Spinal cord (tissue), 10 donors: ENCODE measurements at places on chromosomes 5 and 9.

DNA sequence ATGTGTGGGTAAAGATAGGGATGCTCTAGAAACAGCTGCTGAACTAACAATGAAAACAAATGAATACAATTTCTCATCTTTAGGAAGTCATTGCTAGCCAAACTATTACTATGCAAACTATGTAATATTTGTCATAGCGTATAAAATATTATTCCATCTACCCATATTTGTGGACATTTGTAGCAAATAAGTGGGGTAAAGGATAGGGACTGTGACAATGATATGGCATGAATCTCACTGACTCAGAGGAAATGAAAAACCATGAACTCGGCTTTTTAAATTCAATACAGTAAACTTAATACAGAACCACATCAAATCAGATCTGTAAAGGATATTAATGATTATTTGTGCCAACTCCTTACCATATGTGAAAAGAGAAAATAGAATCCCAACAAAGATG is 16.7 kb upstream of the TAS2R1 start:
- DNase-seq, result no peak

DNA sequence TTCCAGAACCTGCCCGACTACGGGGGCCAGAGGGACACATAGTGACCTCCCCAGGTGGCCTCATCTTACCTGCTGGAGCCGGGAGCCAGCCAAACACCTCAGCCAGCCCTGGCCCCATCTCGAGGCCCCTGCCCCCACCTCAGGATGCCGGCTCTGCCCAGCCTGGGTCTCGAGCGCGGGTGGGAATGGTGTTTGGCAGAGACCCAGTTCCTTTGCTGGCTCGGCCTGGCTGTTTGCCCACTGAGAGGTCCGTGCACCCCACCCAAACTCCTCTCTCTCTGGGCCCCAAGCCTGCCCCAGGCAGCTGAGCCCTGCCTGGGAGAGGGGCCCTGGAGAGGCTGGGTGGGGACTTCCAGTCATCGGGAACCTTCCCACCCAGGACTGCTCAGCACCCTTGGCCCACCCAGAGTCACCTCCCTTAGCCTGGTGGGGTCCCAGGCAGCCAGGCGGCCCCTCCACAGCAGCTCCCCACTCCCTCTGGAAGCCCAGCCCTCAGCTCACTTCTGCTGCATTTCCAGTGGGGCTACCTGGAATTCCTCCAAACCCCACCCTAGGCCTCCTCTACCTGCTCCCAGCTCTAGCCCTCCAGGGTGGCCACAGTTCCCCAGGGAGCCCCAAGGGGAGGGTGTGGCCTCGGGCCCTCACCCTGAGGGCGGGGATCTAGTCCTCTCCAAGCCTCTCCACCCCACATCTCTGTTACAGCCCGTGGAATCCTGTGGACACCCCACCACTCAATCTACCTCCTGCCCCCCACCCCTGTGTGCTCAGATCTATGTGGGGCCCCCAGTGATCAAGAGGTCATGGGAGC is 42.4 kb upstream of the UBAC1 start:
- no peak for DNase-seq

DNA sequence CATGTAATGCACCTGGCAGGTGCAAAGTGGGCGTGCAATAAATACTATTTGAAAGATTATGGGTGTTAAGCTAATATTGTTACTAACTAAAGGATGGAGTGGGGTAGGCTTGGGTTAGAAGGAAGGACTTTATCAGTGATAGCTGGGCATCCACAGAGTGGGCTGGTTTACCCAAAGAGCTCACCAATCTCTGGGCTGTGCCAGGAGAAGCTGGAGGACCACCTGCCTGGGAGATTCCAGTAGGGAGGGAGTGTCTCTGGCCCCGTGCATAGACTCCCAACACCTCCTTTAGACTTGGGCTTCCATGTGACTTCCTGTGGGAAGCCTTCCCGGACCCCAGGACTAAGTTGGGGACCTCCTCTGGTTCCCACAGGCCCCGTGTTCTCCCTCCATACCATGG is 5.6 kb upstream of the URM1 start:
- no peak for DNase-seq

DNA sequence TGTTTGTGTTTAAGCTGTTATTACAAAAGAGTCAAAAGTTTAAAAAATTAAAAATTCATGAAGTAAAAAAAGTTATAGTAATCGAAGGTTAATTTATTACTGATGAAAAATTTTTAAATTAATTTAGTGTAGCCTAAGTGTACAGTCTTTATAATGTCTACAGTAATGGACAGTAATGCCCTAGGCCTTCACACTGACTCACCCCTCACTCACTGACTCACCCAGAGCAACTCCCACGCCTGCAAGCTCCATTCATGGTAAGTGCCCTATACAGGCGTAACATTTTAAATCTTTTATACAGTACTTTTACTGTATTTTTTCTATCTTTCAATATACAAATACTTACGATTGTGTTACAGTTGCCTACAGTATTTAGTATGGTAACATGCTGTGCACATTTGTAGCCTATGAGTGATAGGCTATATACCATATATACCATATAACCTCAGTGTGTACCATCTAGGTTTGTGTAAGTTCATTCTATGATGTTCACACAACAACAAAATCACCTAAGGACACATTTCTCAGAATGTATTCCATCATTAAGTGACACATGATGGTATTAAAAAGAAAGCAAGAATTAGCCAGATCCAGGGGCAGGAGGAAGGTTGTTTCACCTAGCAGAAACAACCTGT is 40.1 kb downstream of the DCAF10 start:
- no peak for DNase-seq

GRCh38 chr5:154193701-154194121 is 3.2 kb downstream of the GALNT10 start:
- DNase-seq, result no peak

- no peak for DNase-seq
Measured at GRCh38 chr9:127222388-127223095, 42.0 kb upstream of the GARNL3 start.

DNA sequence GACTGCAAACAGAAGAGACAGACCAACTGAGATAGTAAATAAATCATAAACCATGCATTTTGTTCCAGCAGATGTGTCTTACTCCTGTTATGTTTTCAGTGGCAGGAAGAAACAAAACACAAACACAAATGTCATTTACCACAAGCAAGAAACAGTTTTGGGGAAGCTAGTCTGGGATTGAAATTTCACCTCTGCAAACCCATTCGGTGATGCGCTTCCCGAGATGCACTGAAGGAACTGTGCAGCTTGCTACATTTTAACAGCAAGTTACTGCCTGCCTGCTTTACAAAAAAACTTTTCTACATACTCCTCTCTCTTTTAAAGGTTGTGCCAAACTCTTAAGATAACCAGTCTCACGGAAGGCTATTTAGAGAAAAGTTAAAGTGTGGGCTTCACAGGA is 3.2 kb downstream of the MACROH2A1 start:
- no peak for DNase-seq

DNA sequence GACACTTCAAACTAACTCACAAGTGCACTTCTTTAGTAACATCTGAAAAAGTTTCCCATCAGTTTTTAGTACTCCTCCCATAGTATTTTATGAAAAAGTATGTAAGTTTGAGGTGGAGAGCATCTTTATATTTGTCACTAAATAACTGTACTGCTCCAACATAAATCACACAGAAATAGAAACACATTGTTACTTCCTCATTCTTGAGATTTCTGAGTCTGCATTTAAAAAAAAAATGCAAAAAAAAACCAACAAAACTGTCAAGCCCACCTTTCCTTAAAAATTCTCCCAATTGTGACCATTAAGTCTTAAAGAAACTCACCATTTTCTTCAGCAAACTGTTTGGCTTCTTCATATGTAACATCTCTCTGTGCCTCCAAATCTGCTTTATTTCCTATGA is 18.7 kb downstream of the RAB14 start:
- DNase-seq, result no peak

DNA sequence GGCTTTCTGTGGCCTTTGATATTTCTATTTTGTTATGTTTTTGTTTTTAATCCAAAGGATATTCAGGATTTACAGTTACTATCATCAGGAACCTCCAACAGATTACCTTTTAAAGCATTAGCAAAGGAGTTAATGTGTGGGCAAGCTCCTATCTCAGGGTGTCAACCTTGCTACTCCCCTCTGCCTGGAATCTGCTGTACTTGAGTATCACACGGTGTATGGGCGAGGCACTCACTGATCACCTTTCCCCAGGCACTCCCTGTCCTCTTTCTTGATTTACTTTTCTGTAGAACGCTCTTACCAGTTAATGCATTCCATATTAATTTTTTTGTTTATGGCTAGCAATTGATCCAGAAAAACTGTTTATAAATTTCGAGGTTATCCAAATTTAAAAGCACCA is 117.0 kb upstream of the GAS1 start:
- DNase-seq, result no peak

DNA sequence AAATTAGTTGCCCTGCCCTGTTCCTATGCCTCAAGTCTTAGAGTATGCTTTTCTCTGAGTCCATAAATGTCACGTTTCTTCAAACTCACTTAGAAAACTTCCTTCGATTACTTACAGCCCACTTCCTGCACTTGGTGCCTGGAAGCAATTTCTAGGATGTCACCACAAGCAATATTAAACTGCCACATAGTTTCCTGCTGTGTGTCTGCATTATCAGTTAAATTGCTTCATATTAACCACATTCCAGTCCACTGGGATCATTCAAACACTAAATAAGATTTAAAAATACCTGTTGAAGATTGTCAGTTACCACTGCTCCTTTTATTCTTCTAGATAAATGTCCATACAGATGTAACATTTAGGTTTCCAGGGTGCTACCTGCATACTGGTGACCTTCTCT is 4.1 kb downstream of the DENND1A start:
- no peak for DNase-seq

- DNase-seq, result no peak
Measured at GRCh38 chr5:57539281-57539701, 56.7 kb upstream of the ACTBL2 start.

- DNase-seq, result peak; percentile 32
Measured at GRCh38 chr9:130235558-130236435, 29.8 kb upstream of the HMCN2 start.

- no peak for DNase-seq
Measured at GRCh38 chr9:131105952-131106351, 9.6 kb downstream of the AIF1L start.

GRCh38 chr5:17370651-17371050 is 127.4 kb upstream of the TAF11L2 start:
- no peak for DNase-seq

GRCh38 chr9:115135821-115136778 is 18.1 kb upstream of the TNC start:
- no peak for DNase-seq

- no peak for DNase-seq
Measured at GRCh38 chr5:33631786-33632185, 191.0 kb downstream of the TARS1 start.

- no peak for DNase-seq
Measured at GRCh38 chr5:179436321-179437122, 91.3 kb upstream of the ADAMTS2 start.

DNA sequence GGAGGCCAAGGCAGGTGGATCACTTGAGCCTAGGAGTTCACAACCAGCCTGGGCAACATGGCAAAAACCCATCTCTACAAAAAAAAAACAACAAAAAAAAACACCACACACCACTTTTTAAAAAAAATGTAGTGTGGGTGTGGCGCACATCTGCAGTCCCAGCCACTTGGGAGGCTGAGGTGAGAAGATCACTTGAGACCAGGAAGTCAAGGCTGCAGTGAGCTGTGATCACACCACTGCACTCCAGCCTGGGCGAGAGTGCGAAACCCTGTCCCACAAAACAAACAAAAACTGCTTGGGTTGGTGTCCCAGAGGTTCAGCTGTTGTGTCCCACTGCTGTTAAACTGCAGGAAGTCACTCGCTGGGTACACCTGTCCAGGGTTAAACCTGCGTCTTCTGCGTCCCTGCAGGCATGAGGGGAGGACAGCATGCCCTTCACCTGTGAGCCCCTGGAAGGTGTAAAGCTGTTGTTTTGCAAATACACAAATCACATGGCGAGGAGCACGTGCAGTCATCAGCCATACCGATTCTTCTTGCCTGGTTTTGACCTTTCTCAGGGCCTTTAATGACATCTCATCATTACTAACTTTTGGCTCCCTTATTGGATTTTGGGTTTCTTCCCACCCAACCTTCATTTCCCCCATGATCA is 29.3 kb upstream of the CLPTM1L start:
- no peak for DNase-seq

GRCh38 chr9:93819905-93820304 is 135.2 kb downstream of the BARX1 start:
- DNase-seq, result no peak

DNA sequence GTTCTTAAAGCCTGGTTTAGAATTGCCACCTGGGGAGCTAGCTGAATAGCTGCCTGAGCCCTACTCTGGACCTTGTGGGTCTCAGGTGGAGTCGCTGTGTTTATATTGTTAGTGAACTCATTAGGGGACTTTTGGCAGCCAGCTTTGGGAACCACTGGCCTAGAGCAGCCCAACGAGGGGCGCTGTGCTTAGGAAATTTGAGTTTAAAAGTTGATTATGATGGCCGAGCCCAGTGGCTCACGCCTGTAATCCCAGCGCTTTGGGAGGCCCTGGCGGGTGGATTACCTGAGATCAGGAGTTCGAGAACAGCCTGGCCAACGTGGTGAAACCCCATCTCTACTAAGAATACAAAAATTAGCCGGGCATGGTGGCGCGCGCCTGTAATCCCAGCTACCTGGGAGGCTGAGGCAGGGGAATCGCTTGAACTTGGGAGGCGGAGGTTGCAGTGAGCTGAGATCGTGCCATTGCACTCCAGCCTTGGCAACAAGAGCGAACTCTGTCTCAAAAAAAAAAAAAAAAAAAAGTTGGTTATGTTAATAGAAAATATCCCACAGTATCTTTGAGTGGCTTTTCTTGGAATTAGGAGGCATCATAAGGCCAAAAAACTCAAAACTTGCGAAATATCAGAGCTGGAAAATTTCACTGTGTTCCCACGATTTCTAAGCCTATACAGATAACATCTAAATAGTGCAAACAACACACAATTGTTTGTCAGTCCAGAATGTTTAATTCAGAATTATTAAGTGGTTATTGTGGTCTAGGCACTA is 809 bp downstream of the MCCC2 start:
- no peak for DNase-seq

GRCh38 chr5:59850766-59851165 is 42.8 kb downstream of the PDE4D start:
- DNase-seq, result no peak
